LoVo (cell line): ENCODE measurements at places on chromosomes 3 and 15.

GRCh38 chr3:25292595-25292994, 135.5 kb upstream of the RARB start:
- DNase-seq, result no peak

- no peak for DNase-seq
These were observed 89.5 kb downstream of the VGLL4 start for GRCh38 chr3:11554236-11554610.

DNA sequence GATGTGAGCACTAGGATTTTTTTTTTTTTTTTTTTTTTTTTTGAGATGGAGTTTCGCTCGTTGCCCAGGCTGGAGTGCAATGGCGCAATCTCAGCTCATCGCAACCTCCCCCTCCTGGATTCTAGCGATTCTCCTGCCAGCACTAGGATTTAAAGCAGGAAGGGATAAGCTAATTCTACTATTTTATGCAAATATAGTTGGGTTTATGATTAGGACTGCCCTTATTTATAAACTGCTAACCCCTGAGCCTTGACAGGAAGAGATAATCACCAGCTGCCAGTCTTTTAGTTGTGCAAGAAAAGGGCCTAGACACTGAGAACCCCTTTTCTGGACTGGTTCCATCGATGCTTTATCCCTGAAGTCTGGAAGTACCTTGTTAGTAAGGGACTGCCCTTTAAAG, 36.7 kb downstream of the IFT57 start:
- DNase-seq, result no peak

GRCh38 chr3:135896613-135897012, 68.9 kb upstream of the PPP2R3A start:
- DNase-seq, result no peak

DNA sequence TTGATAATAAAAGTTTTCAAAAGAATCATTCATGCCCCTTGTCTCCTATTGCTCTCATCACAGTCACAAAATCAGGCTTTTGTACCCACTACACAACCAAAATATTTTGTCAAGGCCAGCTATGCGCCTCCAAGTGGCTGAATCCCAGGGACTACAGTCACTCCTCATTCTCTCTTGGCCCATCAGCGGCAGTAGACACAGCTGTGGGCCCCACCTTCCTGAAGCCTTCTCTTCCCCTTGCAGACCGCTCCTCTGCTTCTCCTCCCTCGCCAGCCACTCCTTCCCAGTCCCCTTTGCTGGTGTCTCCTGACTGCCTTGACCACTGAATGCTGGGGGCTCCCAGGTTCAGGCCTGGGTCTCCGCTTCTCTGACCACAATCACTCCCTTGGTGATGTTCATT, 52.1 kb downstream of the LSM3 start:
- DNase-seq, result no peak

DNA sequence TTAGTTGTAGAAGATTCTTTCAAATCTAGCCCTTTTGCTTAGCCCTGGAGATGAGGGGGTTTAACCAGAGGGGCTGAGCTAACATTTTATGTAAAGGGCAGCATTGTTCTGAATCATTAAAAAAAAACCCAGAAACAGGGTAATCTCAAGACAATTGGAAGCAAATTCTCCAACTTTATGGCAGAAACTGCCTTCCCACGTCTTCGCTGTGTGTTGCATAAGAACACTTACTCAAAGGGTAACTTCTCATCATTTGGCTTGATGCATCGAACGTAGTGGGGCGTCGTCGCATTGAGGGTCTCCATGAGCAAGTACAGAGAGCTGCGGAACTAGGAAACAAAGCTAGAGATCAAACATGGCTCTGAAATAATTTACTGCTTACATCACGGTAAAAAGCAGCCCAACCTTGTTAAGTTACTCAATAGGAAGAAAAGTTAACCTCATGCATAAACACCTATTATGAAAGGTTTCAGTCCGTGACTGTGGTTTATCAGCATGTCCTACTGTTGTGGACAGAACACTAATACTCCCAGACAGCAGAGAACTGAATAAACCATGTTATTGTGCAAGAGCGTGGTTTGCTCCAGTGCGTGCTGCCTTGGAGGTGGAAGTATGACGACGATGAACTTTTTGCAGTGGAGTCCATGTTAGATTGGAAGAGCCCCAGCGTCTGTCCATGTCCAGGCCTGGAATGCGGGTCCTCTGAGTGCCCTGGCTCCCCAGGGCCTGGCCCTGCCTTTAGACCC, 48.7 kb downstream of the MYO5C start:
- no peak for DNase-seq

DNA sequence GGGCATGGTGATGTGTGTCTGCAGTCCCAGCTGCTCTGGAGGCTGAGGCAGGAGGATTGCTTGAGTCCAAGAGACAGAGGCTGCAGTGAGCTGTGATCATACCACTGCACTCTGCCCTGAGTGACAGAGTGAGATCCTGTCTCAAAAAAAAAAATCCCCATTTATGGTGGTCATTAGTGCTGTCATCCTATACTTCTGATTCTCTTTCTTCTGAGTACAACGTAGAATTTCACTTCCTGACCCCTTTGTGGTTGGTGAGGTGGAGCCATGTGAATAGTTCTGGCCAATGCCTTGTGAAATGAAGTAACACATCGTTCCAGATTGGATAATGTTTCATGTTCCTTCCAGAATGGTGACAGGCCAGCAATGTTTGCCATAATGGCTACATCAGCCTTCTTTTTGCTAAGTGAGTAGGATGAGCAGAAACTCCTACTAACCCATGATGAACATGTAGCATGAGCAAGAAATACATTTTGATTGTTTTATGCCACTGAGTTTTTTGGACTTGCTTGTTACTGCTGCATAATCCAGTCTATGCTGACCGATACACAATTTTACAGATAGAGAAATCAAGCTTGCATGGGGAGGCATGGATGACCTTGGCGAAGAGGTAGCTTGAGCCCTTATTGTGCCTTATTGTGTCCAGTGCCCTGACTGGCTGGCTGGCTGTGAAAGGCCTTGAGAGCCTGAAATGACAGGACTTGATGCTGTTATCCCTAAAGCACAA, 30.9 kb upstream of the TLE3 start:
- DNase-seq, result no peak

DNA sequence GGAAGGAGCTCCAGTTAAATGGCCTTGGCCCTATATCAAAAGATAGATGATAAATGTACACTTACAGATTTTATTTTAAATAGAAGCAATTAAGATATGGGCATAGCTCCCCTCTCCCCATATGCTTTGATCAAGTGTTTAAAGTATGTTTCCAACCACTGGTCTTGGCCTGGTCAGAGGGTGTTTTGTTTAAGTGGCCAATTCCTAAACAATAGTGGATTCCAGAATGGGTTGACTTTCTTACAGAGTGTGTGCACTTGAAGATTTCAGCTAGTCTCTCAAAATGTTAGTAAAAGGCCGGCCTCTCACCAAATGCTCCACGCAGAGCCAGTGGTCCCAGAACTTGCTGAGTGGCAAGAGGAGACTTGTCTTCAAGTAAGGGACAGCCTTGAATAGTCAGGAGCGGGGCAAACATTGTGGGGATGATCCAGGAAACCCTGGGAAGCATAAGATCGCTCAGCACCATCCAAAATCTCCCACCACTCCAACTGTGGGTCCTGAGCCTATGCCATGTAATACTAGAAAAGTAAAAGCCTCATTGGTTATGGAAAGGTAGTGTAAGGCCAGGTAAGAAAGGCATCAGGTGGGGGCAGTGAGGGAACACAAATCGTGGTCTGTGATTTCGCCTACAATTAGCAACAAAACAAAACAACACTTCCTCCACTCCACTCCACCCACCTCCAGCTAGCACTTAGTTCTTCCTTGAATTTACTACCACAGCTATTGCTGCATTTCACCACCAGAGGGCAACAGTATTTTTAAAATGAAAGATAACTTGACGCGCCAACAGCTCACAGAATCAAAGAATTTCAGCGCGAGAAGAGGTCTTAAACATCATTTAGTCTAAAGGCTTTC, 4.8 kb downstream of the RARRES1 start:
- peak; percentile 78 for DNase-seq

GRCh38 chr3:76367281-76367680, 581.9 kb upstream of the ZNF717 start:
- DNase-seq, result no peak

- DNase-seq, result no peak
These were observed 40.4 kb upstream of the LIMD1 start for GRCh38 chr3:45554006-45554666.

GRCh38 chr3:43023746-43024145, 44.6 kb downstream of the GASK1A start:
- DNase-seq, result no peak

DNA sequence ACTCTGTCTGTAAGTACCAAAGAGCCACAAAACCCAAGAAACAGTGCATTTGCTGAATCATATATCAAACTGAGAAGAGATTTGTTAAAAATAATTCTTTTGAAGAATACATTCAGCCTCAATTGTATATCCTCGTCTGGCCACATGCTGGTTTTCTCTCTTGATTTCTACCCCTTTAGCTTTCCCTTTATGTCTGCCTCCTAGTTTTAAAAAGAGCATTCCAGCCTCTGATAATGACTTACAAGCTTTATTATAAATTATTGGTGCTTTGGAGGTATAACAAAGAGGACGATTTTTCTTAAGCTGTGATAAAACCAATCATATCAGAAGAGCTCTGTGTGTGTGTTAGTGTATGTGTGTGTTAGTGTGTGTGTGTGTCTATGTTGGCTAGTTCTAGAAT, 70.4 kb upstream of the ROBO2 start:
- DNase-seq, result no peak

DNA sequence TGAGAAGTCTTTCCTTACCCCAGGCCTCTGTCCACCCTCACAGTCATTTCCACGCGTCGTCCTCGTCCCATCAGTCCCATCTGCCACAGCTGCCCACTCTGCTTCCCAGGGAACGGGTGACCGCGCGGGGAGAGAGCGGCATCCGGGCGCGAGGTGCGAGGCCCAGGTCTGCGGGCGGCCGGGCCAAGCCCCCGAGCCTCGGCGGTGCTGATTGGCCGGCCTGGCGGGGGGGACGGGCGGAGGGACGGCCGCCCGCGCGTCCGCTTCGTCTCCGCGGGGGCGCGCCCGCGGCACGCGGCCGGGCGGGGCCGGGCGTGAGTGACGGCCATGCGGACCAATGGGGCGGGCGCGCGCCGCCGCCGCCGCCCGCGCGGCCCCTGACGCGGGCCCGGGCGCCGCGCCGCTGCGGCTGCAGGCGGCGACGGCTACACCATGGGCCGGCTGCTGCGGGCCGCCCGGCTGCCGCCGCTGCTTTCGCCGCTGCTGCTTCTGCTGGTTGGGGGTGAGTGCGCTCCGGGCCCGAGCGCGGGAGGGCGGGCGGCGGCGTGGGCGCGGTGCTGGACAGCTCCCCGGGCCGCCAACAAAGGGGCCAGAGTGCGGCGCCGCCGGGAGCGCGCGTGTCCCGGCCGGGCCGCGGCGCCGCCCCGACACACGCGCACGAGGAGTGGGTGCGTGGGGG, at the start of gene PODXL2:
PODXL2 (plus strand) TSS at position 398 of the 679 bp plus-strand sequence; CDS start at position 433, 35 bp downstream.
- peak; percentile 55 for DNase-seq

GRCh38 chr15:41804916-41805666, 22.8 kb upstream of the JMJD7 start:
- no peak for DNase-seq

DNA sequence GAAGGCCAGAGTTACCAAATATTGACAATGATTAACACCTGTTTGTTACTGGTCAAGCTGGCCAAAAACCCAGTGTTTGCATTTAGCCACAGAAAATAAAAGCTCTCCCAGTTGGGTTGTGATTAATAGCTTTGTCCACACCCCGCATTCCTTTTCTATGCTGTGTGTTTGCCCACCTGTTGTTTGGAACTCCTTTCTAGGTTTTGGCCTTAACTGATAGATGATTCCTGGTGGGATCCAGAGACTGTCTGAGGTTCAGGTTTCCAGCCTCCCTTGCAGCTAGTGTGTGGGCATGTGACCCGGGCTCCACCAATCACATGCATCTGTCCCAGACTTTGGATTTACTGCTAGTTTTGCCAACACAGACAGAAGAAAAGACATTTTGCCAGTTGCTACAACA, 83.8 kb downstream of the PTPRG start:
- peak; percentile 78 for DNase-seq

- no peak for DNase-seq
These were observed 582.3 kb downstream of the EDEM1 start for GRCh38 chr3:5769825-5770224.

DNA sequence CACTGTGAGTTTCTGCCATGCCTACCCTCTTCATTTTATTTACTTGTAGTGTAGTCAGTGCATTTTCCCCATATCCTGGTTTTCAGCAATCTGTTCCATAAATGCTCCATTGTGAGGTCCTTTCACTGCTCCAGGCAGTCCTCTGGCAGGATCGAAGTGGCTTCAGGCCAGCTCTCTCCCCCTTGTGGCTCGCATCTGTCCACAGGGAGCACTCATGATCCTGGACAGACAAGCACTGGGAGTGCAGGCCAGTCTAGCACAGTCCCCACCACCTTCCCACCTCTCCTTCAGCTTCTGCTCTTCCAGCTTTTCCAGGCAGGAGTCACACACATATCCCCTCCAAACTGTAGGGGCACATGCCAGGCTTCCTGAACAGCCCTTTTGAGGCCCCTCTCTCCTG, 173.6 kb downstream of the PPM1L start:
- DNase-seq, result no peak

DNA sequence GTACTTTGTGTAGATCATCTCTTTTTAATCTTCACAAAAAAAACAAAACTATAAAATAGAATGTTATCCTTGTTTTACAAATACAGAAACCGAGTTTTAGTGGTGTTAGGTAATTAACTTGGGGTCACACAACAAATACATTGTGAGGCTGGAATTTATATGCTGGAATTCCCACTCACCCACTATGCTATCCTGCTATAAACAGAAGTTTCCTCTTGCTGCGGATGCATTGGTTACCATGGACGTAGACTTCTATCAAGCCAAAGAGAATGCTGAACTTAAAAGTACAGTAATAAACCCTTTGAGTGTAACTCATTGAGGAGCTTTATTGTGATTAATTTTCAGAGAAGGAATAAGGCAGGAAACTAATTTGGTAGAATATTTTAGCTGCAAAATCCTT, 9.2 kb downstream of the SNAP23 start:
- DNase-seq, result no peak

- DNase-seq, result no peak
These were observed 50.4 kb downstream of the BOC start for GRCh38 chr3:113261626-113262303.

DNA sequence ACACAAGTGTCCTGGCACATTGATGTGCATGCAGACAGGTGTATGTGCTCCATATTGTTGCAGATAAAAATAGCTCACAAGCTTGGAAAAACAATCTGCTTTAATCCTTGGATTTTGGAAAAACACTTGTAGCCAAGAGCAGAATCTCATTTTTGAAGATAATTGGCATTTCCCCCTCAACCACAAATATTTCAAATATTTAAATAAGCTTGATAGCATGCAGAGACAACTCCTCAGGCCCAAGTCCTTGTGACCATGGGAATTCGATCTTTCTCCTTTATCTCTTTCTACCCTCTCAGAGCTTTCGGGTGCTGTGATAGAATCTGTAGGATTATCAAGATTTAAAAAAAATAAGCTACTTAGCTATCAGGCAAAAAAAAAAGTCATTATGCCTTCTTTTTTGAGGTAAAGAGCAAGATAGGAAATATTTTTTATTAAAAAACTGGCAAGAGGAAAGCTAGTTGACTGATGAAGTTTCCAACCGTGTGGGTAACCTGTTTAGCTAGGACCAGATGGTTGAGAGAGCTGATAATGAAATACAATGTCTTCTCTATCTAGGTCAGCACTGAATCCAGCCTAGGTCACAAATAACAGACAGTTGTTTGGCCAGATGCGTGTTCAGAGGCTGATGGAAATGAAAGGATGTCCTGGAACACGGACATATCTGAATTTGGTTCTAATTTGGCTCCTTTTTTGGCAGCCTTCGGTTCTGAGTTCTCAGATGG, 54.9 kb upstream of the SNRK start:
- DNase-seq, result peak; percentile 12
